ENCODE measurements at places on chromosomes 4 and X.

DNA sequence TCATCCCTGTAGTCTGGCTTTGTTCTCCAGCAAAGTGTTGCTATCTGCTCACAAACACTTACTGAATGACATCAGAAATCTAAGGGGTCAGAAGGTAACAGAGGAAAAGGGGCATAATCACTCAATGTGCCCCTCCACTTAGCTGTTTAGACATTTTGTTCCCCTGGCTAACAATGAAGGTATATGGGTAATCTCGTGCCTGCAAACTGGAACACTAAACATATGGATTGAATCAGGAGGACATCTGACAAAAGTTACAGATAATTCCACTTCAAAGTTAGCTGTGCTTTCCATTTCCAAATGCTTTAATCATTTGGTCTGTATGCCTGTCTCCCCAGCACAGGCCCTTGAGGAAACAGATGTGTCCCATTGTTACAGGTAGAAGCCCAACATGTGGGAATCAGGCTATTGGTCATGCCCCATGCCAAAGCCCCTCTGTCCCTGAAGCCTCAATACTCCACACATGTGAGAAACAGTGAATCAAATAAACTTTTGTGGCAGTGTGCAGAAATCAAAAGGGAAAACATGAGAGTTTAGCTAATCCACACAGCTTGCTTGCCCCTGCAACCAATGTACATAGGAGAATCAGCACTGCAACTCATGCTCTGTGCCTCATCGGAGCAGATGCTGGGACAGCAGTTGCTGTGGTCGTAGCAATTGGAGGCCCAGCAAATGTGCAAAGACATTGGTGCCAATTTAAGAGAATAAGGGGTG, 111.7 kb downstream of the RNF150 start:
- no peak for DNase-seq

DNA sequence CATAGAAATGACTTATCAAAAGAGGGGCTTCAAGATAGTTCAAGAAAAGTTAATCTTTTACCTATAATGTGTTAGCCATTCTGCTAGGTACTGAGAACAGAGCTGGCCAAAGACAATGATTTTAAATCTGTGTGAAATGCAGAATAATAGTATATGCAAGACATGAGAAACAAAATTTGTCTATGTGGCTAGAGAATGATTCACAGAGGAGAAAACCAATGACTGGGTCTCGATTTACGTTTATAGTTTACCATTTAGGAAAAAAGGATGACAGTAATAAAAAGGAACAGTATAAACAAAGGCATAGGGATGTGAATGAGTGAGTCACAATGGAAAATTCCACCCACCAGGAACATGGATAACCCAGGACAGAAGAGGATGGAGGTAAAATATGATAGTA, 31.9 kb downstream of the NPFFR2 start:
- DNase-seq: no peak

DNA sequence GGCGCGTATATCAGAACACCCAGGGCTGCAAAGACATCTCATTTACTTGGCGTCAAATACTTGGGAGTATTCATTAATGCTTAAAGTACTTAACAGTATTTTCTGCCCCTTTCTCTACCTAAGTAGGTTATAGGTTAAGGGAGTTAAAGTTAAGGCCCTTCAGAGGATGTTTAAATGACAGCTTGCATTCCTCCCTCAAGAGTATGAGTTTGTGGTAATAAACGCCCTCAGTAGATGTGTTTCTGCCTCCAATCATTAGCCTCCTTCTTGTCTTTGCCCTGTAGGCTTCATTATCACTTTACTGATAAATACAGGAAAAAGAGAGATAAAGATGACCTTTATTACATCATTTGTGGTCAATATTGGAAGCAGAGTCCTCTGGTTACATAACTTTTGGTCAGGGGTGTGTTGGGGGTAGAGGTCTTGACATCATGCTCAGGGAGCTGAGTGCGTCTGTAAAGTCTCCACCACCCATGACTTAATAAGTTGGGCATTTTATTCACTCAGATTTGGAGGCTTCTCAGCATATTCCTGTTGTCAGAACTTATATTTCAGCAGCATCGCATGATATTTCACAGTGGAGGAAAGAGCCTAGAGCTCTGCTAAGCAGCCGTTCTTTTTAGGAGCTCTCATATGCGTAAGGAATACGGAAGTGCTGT, 145.9 kb downstream of the CPE start:
- DNase-seq: no peak

GRCh38 chrX:34972206-34972605, 29.6 kb downstream of the FAM47B start:
- no peak for DNase-seq

- no peak for DNase-seq
Measured at GRCh38 chrX:98371994-98372393, 1488.3 kb downstream of the RPA4 start.

DNA sequence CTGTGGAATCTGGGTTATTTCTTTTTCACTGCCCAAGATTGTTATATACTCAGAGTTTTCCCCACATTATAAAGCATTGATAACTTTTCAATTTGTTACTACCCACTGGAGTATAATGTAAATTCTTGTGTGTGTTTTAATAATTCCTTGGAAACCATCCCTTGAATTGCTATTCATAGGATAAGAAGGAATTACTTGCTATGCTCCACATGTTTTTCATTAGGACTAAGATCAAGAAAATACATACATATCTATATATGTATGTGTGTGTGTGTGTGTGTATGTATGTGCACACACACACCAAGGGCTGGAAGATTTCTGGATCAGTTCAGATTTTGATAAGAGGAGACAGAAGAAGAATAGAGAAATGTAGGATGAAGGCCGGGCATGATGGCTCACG, 206.4 kb upstream of the JADE1 start:
- DNase-seq: no peak

DNA sequence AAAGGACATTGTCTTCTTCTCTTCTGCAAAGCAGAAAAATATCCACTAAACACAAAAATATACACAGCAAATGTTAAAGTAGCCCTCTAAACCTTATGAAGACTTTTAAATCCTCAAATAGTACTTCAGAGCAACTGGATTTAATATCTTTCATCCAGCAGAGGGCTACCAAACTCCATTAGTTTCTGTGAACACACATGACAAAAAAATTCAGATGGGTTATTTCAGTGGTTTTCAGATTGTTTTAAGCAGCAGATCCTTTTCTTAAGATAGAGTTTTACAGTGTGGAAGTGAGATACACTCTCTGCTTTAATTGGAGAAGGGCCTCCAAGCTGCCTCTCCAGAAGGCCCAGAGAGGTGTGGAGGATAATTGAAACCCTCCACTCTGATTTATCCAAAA, 56.7 kb downstream of the ANK2 start:
- DNase-seq: no peak

DNA sequence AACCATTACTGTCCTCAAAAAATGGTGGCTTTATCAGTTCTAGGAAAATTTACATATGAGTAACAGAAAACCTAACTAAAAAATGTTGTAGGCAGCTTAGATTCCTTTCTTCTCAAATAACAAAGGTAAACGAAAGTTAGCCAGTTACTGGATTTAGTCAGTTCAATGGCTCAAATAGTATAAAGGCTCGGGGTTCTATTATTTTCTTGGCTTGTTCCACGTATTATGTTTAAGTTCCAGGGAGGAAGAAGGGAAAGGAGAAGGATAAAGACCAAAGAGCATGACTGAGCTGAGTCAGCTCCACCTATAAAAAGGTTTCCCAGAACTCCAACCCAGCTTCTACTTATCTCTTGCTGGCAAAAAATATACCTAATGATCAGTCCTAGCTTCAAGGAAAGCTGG, 41.0 kb upstream of the MAB21L2 start:
- DNase-seq: no peak

DNA sequence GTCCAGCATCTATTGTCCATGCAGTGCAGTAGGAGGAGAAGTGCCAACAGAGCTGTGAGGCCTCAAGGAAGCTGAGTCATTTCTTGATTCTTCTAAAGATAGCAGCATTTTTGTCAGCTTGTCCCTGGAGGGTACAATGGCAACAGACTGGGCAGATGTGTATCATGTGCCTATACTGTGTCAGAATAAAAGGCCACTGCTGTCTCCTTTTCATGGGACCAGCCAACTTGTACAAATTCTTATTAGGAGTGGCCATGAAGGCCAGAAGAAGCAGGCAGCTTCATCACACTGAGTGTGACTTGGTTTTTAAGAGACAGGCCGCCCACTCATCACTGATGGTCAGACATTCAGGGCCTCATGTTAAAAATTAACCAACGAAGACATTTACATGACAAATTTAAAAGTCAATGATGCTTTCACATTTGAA, 185.0 kb upstream of the FAM241A start:
- no peak for DNase-seq

GRCh38 chr4:15907430-15907829, 31.1 kb downstream of the FGFBP1 start:
- DNase-seq: no peak

DNA sequence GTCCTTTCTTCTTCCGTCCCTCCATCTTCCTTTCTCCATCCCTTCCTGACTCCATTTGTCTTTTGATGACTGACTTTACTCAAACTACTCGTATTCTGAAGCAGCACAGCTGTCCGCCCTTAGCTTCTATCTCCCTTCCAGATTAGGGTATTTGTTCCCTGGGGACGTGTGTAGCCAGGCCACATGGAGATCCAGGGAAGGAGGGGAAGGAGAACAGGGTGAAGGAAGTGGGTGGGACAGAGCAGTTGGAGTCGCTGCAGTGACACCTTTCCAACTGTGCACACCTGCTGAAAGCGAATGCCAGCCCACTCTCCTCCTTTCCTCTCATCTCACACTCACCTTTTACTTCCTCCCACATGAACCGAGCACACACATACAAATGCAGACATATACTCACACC, 323.8 kb downstream of the DCTD start:
- no peak for DNase-seq

DNA sequence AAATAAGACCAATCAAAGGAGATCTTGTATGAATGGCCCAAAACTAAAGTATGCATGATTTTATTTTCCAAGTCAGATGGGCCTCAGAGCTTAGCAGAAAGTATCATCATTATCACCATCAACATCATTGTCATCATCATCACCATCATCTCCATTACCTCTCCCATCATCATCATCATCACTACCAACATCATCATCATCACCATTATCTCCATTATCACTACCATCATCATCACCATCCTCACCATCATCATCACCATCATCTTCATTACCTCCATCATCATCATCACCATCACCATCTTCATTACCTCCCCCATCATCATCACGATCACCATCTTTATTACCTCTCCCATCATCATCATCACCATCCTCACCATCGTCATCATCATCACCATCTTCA, 363.9 kb downstream of the DHRSX start:
- DNase-seq: no peak

GRCh38 chrX:51795136-51795535, 51.9 kb downstream of the GSPT2 start:
- DNase-seq: no peak

- no peak for DNase-seq
Measured at GRCh38 chr4:182764642-182765041, 152.5 kb downstream of the DCTD start.

DNA sequence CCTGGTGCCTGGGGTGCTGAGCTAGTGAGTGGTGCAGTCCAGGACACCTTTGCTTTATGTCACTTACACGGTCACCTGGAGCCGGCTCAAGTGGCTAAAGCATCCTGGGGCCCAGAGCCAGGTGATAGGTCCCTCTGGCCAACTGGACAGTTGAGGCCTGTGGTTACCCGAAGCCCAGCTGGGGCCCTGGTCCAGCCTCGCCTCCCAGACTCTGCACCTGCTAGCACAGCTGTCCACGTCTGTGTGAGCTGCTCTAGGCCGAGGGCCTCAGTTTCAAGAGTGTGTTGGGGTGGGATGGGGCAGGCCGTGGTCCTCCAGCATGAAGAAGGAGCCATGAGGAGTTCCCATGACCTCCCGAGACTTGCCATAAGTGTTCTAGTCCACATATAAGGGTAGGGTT, 7.7 kb upstream of the ADD1 start:
- peak; percentile 11 for DNase-seq

- no peak for DNase-seq
Measured at GRCh38 chrX:150536455-150537116, 31.8 kb upstream of the MTM1 start.

- no peak for DNase-seq
Measured at GRCh38 chrX:105658136-105658535, 164.2 kb upstream of the NRK start.

- DNase-seq: no peak
Measured at GRCh38 chr4:56531149-56531770, 25.7 kb downstream of the ARL9 start.

DNA sequence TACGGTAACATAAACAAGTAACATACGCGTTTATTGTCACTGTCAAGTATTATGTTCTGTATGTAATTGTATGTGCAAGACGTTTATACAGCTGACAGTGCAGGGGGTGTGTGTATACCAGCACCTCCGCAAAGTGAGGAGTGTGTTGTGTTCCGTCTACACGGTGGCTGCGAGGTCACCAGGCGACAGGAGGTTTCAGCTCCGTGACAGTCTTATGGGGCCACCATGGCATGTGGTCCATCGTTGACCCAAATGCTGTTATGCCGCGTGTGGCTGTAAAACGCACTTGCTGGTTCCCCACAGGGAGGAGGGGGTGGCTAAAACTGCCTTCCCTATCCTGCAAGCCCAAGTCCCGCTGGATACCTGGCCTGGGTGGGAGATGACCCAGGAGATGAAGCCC, 25.0 kb downstream of the NSG1 start:
- no peak for DNase-seq

DNA sequence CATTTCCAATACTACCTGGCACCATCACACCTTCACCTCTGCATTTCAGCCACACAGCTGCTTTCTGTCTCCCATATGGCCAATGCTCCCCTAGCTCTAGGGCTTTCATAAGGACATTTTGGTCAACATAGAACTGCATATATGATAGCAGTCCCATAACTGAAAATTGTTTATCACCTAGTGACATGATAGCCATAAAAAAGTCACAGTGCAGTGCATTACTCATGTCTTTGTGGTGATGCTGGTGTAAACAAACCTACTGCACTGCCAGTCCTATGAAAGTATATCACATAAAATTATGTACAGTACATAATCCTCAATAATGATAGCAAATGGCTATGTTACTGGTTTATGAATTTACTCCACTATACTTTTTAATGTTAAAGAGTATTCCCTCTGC, 221.0 kb downstream of the NAF1 start:
- no peak for DNase-seq

GRCh38 chrX:666762-667720, 36.5 kb downstream of the SHOX start:
- DNase-seq: no peak

DNA sequence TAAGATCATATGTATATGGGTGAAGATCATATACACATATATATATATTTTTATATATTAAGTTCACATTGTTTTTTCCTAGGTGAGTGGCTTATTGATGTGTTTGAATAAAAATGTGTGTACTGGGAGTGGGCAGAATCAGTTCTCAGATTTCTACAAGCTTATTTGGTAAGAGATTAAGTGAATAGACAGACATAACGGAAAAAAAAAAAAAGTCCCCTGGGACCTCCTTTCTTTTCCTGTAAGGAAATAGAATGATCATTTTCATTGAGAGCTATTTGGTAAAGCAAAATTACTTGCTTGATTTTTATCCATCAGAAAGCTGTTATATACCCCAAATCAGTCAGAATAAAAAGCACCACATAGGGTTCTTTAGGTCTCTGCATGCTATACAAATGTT, 597.7 kb downstream of the PCDH18 start:
- DNase-seq: no peak

- no peak for DNase-seq
Measured at GRCh38 chrX:16160729-16161128, 6.6 kb upstream of the MAGEB17 start.

- DNase-seq: no peak
Measured at GRCh38 chr4:80585542-80585941, 250.0 kb downstream of the CFAP299 start.

GRCh38 chr4:139582044-139582443, 26.0 kb upstream of the SETD7 start:
- no peak for DNase-seq

Data from tibial nerve (tissue), 4 donors.